Activated naive CD4-positive, alpha-beta T cell treated with anti-CD3 and anti-CD28 coated beads, Interleukin-2, amount 50 U/mL, for 16 hours (primary cell): ENCODE measurements at places on chromosomes 4 and X.
A peak's percentile ranks its signal among the peaks of the same experiment; 100 is the strongest.

- no peak for DNase-seq
These were observed 269.2 kb downstream of the HNRNPD start for GRCh38 chr4:82104578-82104977.

DNA sequence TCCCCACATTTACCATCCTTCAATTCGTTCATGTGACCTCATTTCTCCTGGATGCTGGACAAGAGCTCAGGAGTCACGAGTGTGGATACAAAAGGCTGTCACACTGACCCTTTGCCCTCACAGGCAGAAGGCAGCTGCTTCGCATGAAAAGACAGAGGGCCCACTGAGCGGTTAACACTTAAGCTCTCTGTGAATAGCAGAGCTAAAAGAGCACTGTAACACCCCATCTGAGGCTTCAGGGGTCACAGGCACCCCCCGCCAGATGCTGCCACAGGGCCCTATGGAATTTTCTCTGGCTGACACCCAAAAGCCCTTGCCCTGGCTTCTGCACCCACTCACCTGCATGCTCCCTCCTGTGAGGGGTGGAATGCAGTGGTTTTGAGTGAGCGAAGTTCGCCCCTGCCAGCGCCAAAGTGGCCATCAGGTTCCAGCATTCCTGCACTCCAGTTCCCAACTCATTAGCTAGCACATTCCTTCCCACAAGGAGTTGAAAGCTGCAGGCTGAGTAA, 360.9 kb downstream of the PPP3CA start:
- no peak for DNase-seq

GRCh38 chrX:14554131-14554715, 24.9 kb downstream of the GLRA2 start:
- no peak for DNase-seq

DNA sequence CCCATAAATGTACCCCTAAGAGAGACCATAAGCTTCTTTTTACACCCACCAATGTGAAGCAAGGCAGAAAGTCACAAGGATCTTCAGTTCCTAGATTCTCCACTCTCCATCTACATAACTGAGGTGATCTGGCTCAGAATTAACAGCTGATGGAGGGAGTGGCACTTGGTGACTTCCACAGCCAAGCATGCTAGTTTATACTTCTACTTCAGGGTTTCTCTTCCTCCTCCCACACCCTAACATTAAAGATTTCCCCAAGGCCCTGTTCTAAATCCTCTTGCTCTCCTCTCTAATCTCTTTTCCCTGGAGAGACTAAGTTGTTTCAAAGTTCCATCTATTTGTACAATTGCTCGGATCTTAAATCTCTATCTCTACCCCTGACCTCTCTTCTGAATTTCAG, 81.1 kb downstream of the MBNL3 start:
- no peak for DNase-seq

DNA sequence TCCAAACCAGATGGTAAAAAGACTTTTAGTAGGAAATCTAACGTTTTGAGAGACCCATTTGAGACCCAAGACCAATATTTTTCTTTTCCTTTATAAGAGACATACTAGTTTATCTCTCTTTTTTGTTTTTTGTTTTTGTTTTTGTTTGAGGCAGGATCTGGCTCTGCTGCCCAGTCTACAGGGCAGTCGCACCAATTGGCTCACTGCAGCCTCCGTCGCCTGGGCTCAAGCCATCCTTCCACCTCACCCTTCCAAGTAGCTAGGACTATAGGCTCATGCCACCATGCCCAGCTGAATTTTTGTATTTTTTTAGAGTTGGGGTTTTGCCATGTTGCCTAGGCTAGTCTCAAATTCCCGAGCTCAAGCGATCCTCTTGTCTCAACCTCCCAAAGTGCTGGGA, 77.2 kb upstream of the FHDC1 start:
- DNase-seq, result no peak

- no peak for DNase-seq
These were observed 43.1 kb upstream of the MTM1 start for GRCh38 chrX:150525061-150525919.

DNA sequence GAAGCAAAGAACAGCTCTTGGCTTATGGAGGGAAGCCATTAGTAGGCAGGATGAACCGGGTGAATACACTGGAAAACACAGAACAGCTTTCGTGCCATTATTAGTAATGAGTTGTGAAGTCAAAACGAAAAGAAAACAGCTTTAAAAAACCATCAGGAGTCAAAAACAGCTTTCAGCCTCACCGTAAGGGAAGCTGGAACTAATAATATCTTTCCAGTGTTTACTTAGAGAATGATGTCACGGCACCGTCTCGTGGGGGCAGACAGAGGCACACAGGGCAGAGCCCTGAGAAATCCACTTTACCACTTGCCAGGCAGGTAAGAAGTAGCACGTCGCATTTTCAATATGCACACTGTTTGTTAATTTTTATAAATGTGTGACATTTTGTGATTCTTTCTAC, 37.9 kb upstream of the HMX1 start:
- DNase-seq, result no peak

DNA sequence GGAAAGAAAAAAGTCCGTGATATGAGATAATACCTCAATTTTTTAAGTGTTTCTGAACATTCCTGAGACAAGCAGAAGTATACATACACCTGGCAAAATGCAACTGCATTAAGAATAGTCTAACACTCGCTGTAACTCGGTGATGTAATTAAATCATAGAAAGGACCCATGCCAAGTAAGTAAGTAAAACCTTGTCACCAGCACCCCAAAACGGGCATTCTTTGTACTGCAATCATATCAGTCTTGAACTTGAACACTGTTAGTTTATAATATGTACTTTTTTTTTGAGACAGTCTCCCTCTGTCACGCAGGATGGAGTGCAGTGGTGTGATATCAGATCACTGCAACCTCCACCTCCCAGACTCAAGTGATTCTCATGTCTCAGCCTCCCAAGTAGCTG, 47.4 kb downstream of the SMIM14 start:
- no peak for DNase-seq

DNA sequence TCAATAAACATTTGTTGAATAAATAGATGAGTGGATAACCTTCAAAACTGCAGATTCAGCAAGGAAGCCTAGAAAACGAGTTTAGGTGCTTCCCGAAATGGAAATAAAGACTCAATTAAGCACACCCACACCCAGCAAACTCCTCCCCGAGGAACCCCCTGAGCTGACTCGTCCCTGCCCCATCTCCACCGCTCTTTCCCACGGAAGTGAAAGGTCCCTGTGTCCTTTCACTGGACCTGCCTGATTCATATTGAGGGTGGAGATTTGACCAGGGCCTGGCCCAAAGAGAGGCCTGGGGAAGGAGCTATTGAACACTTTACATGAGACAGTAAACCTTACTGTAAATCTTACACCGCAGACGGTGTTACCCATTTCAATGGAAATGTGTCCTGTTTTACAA, 129.1 kb downstream of the CPZ start:
- no peak for DNase-seq

DNA sequence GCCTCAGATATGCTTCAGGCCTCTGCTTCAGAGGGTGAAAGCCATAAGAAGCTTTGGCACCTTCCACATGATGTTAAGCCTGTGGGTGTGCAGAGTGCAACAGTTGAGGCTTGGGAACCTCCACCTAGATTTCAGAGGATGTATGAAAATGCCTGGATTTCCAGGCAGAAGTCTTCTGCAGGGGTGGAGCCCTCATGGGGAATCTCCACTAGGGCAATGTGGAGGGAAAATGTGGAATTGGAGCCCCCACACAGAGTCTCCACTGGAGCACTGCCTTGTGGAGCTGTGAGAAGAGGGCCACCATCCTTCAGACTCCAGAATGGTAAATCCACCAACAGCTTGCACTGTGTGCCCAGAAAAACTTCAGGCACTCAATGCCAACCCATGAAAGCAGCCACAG, 35.2 kb downstream of the TLR10 start:
- no peak for DNase-seq

- no peak for DNase-seq
These were observed 51.5 kb upstream of the GPRIN3 start for GRCh38 chr4:89358935-89359638.

GRCh38 chr4:82898322-82899243, 2.0 kb upstream of the THAP9 start:
- DNase-seq, result no peak

GRCh38 chr4:67776746-67777145, 22.6 kb upstream of the GNRHR start:
- DNase-seq, result no peak

DNA sequence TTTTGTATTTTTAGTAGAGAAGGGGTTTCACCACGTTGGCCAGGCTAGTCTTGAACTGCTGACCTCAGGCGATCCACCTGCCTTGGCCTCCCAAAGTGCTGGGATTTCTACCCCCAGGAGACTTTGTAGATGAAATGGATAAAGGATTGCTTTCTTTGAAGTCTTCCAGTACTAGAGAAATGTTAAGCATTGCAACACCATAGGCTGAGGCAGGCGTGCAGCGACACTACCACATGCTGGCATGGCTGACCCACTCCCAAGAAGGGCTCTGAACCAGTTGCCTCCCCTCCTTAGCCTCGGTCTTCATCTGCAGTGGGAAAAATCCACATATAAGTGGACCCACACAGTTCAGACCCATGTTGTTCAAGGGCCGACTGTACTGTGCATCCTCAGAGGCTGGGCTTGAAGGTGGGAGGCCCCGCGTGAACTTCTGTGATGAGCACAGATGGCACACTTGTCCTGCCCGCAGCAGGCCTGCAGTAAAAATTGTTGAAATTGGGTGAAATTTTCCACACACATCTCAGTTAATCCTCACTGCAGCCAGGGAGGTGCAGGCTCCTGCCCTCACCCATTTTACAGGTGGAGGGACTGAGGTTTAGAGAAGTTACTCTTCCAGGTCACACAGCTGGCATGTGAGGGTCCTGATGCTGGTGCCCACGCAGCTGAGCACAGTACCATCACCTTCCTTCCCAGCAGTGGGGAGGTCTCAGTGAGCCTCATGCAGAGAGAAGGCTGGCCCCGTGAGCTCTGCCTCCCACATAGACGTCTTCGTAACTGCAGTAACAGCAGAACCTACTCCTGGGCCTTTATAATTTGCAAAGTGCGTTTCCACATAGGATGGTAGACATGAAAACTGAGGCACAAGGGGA, 35.5 kb downstream of the HTRA3 start:
- DNase-seq, result no peak

GRCh38 chrX:55907968-55908607, 190.5 kb downstream of the RRAGB start:
- DNase-seq, result peak; percentile 42

GRCh38 chr4:6701371-6701770, 7.7 kb downstream of the S100P start:
- DNase-seq, result no peak

DNA sequence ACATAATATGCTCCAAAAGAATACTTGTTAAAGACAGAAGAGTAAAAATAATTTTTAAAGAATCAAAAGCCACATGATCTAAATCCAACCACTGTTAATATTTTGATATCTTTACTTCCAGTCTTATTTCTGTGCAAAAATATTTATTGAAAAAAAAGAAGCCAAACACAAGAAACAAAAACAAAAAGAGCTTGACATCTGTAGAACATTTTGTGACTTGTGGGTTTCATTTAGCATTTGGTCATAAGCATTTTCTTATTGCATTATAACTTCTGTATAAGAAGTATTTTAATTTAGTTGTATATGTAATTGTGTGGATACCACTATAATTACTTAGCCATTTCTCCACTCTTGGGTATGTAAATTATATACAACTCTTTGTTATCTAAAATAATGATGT, 63.1 kb downstream of the DIPK2B start:
- DNase-seq, result no peak

GRCh38 chrX:19794690-19795089, 92.7 kb downstream of the SH3KBP1 start:
- DNase-seq, result no peak

DNA sequence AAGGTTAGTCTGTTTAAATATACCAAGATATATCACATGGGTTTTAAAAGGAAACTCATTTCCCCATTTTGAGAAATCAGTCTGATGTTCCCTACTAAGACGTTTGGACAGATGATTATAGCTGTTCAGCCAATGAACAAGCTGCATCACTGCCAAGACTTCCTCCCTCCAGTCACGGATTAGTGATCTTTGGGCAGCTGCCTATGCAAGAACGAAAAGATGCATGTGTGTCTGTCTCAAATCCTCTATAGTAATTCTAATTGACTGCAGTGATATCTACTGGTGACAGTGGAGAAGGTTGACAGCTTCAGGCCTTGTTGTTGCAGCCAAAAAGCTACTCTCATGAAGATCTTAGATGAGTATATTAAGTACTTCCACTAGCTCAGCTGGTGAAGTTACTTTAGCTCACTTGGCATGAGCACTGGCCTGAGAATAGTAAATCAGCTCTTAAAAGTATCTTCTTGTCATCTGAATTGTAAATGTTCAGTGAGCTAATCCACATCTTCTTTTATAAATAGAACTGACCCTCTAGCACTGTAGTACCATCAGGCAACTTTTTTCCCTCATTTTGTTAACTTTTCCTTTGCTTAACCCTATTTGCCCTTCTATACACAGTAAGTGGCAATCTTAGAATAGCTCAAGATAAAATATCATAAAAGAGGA, 134.5 kb upstream of the PCDH10 start:
- DNase-seq, result no peak

DNA sequence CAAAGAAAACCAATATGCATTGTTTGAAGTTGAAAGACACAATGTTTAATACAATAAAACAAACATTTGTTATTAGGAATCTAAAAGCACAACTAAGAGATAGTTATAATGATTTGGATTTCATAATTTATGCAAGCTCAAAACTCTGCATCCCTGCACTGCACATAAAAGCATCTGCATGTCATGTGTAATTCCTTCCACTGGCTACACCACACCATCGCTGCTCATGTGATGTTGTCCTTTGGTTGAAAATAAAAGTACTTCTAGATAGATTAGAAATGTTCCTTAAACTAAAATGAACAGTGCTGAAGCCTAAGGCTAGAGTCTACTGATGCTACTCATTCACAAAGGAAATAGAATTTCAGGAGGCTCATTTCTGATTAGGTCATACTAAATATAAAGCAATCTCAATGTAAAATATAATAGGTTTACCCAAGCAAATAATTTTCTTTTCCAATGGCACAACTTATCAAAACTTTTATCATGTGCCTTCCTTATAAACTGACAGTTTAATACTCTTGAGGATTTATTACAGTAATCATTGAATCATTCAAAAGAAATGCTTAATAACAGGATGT, 130.8 kb upstream of the DKK2 start:
- DNase-seq, result no peak

GRCh38 chrX:55839485-55839884, 121.9 kb downstream of the RRAGB start:
- no peak for DNase-seq

DNA sequence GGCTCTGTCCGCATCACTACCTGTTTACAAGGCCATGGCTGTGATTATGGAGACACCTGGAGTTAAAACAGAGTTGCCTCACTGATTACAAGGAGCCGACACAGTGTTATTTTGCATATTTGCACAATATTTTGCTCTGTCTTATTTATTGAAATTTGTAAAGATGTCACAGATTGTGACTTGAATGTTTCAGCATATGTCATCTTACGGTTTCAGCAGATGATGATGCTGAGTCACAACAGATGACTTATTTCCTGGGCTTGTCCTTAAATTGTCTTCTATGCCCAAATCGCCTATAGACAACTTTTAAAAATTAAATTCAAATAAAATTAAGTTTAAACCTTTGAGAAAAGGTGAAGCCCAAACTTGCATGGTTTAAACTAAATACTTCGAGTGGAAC, 87.1 kb upstream of the INPP4B start:
- DNase-seq, result no peak

DNA sequence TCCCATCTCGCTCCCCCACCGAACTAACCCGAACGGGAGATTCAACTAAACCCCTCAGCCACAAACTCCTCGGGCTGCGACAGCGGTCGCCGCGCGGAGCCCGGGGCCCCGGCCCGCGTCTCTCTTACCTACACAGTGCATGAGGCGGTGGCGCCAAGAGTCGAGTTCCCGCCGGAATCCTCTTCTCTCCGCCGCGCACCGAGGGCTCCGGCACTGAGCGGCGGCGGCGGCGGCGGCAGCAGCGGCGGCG, 160 bp downstream of the LCORL start:
- no peak for DNase-seq
